ENCODE measurements at places on chromosomes 2 and 18.

DNA sequence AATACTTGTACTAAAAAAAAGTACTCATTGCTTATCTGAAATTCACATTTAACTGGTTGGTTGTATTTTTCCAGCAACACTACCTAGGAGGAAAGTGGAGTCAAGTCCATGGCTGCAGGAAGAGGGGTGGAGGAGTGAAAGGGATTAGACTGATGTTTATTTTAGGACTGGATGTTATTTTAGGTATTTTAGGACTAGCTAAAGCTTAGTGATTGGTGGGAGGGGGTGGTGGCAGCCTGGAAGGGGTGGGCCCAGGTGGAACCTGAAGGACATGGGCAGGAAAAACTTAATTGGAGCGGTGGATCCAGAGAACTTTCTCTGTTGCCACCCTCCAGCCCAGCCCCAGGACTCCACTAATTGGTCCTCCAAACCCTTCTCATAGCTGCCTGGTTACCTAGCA lies 3.9 kb upstream of the TMBIM1 start:
- DNase-seq: no peak

GRCh38 chr2:225041851-225042799 lies at the start of gene DOCK10:
TSS of gene DOCK10 (minus strand) at chr2:225042468. CDS start at chr2:225042374, 94 bp downstream.
- DNase-seq: peak; percentile 54

GRCh38 chr2:224918626-224919471 lies 123.4 kb downstream of the DOCK10 start:
- DNase-seq: no peak

DNA sequence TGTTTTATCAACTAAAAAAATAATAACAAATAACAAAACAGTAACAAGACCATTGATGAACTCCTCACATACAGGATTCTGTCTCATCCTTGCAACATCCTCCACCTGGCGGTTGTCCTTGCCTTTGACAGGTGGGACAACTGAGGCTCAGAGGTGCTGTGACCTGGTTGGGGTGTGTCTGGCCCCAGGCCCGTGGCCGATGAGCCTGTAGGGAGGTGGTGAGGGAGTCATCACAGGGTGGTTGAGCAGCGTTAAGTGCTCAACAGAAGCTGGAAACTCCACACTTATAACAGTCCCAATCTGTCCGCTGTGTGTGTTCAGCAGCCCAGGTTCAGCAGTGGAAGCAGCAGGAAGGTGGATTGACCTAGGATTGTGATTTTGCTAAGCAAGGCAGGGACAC lies 131.6 kb upstream of the RAB12 start:
- no peak for DNase-seq

- DNase-seq: no peak
Observed at GRCh38 chr2:230660294-230661060, 52.2 kb upstream of the CAB39 start.

DNA sequence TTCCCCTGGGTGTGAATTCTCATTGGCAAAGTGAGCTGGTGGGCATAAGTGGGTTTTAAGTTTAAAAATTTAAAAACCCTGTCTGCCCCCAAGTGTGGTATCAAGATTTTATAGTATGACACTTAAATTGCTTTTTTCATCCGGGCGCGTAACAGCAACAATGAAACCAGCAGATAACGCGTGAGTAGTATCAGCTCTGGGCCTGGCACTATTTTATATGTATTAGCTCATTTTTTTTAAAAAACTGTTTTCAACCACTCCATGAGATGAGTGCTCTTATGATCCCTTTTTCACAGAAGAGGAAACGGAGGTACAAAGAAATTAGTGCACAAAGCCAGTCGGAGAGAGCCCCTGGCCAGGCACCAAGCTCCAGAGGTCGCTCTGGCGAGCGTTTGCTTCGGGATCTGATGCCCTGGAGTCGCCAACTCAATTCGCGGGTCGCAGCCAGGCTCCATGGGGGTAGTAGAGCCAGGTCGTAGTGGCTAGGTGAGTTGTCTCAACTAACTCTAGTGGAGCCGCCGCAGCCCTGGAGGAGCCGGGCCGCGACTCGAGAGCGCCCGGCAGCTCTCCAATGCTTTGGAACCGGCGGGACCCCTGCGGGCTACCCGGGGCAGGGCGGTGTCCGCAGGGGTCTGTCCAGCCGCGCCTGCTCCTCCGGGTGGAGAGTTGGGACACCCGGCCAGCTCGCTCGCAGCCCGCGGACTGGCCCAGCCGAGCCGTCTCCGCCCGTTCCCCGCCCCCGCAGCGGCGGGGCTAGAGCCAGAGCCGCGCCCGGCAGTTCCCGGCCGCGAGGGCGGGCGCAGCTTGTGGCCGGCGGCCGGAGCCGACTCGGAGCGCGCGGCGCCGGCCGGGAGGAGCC lies at the start of gene IL1R1:
TSS of gene IL1R1 (plus strand) at position 777 of the 859 bp plus-strand sequence. CDS start 14,979 bp downstream, outside the sequence.
- no peak for DNase-seq

DNA sequence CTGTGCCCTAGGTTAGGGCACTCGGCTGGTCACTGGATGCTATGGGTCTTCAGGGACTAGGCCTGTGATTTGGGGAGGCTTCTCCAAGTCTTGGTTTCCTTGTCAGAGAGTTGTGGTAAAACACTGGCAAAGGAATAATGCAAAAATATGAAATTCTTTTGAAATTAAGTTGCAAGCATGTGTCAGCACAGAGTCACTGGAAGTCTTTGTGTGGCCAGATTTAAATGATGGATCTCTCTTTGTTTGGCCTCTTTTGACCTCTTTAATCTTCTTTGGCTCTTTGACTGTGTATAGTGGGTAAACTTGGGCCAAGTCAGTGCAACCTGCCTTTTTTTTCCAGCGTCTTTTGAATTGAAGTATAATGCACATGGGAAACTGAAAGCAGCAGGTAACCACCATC lies 12.1 kb downstream of the HK2 start:
- DNase-seq: no peak

DNA sequence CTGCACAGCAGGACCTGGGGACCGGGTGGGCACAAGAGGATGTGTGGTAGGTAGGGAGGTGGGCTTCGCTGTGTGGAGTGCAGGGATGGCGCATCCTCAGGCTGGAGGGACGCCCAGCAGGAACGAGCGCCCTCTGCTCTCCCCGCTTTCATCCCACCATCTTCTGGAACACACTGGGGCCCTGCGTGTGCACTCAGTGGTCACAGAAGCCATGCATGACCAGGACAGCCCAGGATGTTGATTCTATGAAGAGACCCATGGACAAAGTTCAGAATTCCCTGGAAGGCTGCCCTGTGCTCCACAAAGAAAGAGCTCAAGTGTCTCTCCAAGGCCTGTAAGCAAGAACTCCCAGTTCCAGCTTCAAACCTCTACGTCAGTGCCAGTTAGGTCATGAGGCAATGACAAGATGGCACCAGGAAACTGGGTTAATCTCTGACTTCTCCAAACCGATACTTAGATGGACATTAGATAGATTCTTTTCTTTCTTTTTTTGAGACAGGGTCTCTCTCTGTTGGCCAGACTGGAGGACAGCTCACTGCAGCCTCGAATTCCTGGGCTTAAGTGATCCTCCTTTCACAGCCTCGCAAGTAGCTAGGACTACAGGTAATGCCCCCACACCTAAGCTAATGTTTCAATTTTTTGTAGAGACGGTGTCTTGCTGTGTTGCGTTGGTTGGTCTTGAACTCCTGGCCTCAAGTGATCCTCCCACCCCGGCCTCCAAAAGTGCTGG lies 3.4 kb downstream of the SLC66A2 start:
- DNase-seq: no peak

- DNase-seq: no peak
Observed at GRCh38 chr2:233384015-233384414, 29.7 kb downstream of the DGKD start.

GRCh38 chr2:171469176-171469575 lies 35.1 kb downstream of the DCAF17 start:
- no peak for DNase-seq

- DNase-seq: no peak
Observed at GRCh38 chr2:124480958-124481357, 455.9 kb downstream of the CNTNAP5 start.

DNA sequence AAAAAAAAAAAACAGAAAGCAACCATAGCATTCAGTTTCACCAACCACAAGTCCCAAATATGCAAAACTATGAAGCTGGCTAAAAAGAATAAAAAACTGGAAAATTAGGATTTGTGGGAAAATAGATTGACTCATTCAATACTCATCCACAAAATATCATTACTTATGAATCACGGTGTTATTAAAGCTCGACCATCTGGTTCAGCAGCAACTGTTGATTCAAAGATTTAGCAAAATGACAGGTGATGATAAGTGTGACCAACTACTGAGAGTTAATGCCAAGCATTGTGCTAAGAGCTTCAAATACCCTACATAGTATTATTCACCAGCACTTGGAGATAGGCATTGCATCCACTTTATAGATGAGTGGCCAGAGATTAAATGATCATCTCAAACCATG lies 26.2 kb upstream of the XDH start:
- DNase-seq: no peak

- DNase-seq: no peak
Observed at GRCh38 chr2:234453216-234453615, 43.7 kb downstream of the ARL4C start.

GRCh38 chr2:43461453-43462073 lies 134.3 kb downstream of the THADA start:
- no peak for DNase-seq

- DNase-seq: no peak
Observed at GRCh38 chr2:65558743-65559142, 126.3 kb upstream of the SPRED2 start.

DNA sequence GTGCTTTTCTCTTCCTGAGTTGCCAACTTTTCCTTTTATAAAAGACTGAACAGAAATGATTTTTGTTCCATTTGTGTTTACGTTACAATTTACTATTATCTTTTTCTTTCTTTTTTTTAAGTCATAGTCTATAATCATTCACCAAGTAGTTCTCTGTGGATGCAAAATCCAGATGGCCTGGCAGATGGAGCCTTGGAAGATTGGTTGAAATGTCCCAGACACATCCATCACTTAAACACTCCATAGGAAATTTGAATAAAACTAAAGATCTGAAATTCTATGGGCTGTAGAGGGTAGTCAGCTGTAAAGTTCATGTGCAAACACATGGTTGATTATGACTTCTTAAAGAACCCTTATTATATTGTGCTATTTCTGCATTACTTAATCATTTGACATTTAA lies 164.8 kb upstream of the DOCK10 start:
- no peak for DNase-seq

GRCh38 chr2:129189617-129190319 lies 789.7 kb upstream of the RAB6C start:
- no peak for DNase-seq

DNA sequence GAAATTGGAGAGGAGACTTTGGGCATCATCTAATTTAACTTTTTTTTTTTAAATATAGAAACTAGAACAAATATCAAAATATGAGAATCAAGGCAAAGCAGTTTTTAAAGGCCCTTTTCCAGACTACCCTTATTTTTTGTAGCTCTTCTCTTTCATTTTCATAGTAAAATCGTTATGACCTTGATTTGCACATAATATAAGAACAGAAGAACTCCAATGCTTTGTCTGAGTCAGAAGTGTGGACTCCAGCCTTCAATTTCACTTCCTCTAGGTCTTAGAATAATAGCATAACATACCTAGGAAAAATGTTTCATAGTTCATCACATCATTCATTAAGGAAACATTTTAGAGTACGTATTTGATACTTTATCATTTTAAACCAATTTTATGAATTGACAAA lies 74.4 kb downstream of the ANKRD12 start:
- DNase-seq: no peak

DNA sequence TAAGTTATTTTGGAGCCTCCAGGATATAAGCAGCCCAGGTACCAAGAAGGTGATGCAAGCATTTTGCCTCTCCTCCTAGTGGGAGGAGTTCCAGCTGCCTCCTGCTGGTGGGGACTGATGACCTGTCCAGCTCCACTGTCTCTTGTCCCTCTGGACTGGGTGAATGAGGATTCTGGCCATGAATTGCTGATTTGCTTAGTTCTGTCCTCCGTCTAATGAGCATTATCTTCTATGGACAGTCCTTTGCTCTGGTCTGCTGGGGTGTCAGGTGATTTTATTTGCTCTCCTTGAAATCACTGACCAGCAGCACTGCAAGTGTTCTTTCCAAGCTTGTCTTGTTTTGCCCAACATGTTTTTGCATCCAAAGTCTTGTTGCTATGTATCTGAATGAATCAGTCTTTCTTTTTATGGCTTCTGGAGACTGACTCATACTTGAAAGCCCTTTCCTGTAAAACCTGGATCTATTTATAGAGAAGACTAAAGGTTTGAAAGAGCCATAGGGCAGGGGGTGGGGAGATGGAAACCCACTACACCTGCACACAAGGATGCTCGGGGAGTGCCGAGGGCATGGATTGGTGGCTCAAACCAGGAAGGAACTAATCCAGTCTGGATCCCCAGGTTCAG lies 40.5 kb upstream of the EFHD1 start:
- no peak for DNase-seq

DNA sequence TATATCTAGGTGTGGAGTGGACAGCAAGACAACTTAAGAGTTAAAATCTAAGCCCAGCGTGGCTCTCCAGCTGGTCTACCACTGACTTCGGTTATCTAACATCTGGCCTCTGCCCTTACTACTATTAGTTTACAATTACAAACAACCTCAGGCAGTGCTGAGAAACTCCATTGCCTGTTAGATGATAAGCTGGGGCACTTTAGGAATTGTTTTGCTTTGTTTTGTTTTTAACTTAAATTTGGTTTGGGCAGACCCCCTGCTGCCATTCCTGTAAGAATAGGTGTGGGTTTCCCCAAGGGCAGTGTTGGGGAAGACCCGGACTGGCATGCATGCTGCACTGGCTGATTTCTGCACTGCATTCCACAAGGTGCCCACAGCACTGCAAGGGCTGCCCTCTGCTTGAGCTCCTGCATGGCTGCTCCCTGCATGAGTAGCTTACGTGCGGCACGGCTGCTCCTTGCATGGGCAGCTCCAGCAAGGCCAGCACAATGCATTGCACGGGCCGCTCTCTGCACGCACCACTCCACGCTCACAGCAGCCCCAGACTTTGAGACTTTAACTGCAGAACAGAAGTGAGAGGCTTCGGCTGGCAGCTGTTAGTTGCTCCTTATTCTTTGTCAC lies 74.2 kb upstream of the SERTAD2 start:
- DNase-seq: no peak

GRCh38 chr2:214127571-214127970 lies 283.3 kb upstream of the VWC2L start:
- no peak for DNase-seq

- DNase-seq: no peak
Observed at GRCh38 chr18:10518595-10519255, 7.1 kb upstream of the NAPG start.

GRCh38 chr2:241844066-241844728 lies 14.5 kb downstream of the PDCD1 start:
- peak; percentile 75 for DNase-seq

DNA sequence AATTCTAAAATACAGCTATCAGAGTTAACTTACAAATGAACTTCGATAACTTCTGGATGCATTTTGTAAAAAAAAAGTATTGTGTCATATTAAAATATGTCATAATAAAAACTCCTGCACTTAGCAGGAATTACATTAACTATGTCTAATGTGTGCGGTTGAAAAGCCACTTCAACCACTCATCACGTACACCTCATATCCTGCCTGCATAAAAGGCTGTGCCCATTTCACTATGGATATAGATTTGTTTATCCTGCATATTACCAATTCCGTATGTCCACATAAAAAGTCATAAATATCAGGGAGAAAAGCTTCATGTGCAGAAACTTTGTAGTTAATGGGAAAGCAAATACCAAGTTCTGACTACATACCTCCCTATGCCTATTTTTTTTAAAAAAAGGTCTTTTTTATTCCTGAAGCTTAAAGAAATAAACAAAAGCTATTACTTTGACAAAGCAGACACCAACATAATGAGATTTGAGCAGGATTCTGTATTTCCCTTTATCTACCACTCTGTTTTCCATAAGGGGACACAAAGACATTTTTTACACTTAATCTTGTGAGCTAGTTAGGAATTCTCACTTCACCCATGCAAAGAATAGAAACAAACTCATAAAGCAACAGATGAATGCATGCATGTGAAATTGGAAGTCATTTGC lies 96.1 kb downstream of the PPP1R1C start:
- DNase-seq: no peak
